NCI-H2171 treated with DMSO at 0.1 percent for 48 hours (cell line): ENCODE measurements at places on chromosomes 12 and 14.

DNA sequence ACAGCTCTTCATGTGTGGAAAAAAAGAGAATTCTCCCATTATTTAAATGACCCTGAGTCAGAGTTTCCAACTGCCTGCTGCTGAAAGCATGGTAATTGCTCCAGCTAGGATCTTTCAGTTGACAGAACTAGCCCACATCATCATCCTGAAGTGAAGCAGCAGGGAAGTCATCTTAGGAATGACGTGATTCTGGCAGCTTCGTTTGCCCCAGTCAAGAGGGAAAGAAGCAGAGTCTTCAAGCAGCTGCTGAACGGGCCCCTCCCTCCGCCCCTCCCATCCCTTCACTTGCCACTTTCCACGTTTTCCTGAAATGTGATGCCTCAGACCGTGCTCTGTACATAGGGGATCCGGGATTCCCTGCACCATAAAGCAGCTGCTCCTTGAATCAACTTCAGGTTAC lies 455.0 kb upstream of the TMEM132C start:
- peak; percentile 78 for DNase-seq

DNA sequence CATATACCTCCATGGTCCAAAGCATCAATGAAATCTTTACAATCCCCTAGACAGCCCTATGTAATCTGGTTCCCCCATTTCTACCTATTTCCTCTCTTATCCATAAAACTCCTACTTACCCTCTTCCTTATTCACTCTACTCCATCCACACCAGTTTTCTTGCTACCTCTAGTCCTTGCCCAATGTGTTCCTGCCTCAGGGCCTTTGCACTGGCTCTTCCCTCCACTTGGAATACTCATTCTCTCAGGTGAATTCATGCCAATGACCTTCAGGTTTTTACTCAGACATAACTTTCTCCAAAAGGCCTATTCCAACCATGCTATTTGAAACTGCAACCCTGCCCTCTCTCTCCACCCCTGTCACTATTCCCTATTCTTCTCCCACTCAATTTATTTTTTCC lies 138.7 kb upstream of the KRR1 start:
- DNase-seq, result no peak

- no peak for DNase-seq
These were observed 152.9 kb downstream of the SLC41A2 start for GRCh38 chr12:104805186-104805585.

GRCh38 chr12:135138-135537 lies 68.6 kb downstream of the IQSEC3 start:
- no peak for DNase-seq

- no peak for DNase-seq
These were observed 15.6 kb downstream of the CNOT2 start for GRCh38 chr12:70258605-70259403.

DNA sequence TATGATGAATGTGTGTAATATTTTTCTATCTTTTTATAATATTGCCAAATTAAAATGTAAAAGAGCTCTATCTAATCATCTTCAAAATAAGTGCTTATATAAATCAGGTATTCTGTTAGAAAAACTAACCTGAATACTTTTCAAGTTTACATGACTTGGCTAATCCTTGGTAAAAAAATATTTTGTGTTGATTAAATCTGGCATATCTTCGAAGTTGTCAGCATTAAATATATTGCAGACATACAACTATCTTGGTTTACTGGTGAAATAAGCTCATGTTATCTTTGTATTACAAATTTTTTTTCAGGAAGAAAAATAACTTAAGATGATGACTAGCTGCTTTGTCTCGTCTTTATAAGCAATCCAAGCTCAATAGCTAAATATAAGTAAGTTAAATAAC lies 39.6 kb downstream of the MGAT4C start:
- no peak for DNase-seq

DNA sequence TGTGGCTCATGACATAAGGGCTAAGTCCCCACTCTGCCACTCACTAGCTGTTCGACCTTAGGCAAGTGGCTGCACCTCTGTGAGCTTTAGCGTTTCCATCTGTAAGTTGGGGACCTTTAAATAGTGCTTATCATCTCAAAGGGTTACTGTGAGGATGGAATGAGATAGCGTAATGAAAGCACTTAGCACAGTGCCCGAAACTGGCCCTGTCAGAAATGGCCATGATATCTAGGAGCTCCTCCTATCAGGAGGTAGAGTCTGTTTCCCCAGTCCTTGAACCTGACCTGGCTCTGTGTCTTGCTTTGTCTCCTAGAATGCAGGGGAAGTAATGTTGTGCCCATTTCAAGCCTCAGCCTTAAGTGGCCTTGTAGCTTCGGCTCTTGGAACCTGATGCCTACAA lies 211.0 kb downstream of the RBM19 start:
- DNase-seq, result no peak

DNA sequence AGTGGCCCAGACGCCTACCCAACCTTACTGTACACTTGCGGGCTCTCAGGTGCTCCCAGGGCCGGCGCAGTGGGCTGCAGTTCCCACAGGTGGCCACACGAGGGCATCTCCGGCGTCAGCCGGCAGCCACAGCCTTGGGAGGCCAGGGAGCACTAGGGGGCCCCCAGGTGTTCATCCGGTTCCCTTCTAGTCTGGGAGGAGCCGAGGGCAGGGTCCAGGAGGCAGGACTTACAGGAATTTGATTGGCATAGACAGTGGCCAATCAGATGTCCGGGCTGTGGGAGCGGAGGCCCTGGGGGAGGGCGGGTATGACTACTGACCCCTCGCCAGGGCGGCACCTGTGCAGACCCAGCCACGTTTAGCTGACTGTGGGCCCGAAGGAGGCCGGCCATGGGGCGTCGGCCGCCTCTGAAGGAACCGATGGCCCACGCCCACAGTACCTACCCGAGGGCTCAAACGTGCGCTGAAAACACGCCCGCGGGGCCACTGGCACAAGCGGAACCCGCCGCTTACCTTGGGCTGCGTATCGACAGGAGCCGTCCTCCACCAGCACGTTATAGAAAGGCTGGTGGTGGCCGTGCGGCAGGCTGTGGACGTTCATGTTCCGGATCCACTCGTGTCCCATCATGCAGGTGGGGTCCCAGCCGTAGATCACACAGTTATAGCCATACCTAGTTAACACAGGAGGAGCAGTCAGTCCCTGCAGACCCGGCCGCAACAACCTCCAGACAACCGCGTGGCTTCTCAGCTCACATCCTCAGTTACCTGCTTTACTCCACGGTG lies 34.8 kb downstream of the FBXO21 start:
- DNase-seq, result peak; percentile 88

GRCh38 chr14:36976571-36977023 lies 195.8 kb downstream of the SLC25A21 start:
- no peak for DNase-seq

GRCh38 chr14:80202888-80203562 lies 8.3 kb downstream of the DIO2 start:
- DNase-seq, result no peak

DNA sequence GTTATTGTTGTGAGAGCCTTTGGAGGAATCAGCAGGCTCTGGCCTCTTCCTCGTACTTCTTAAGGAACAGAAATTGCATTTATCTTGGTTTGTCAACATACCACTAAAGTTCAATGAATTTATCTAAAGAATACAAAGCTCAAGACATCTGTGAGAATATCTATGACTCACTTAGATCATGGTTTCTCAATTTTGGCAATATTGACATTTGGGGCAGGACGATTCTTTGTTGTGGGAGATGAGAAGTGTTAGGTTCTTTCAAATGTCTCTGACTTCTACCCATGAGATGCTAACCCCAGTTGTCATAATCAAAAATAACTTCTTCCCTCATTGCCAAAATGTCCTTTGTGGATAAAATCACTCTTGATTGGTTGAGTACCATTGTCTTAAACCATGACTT lies 1190.3 kb downstream of the GALC start:
- no peak for DNase-seq

DNA sequence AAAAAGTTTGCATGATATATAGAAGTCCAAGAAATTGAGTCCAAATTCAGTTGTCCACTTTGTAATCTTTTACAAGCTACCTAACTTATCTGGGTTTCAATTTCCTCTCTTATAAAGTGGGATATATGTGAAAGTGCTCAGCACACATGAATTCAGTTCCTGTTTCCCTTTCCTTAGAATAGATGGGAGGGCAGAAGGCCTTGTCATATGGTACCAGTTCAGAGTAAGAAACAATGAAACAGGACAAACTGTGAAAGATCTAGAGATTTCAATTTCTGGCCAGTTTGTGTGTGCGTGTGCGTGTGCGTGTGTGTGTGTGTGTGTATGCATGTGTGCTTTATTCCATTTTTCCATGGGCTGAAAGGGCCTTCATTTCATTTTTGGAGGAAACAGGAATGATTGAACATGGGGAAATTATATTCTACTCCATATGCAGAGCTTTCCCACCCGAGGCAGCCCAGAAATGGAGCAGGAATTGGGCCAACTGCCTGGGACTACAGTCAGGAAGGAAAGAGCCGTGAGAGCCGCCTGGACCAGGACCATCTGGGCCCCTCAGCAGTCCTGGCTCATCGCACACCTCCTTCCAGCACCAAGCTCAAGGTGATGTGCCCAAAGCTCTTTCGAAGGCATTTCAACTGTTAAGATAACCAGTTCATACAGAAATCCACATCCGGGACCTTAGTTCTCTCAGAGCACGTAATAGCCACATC lies 183.2 kb downstream of the EPS8 start:
- DNase-seq, result no peak
